ENCODE measurements at places on chromosomes 3 and 15. TPM values are rescaled to one million over a fixed set of nuclear protein-coding genes. Genes with fewer than 3 reads are reported as not detected.

GRCh38 chr15:91915576-91915975 lies 62.1 kb downstream of the SLCO3A1 start:
- DNase-seq, result no peak

DNA sequence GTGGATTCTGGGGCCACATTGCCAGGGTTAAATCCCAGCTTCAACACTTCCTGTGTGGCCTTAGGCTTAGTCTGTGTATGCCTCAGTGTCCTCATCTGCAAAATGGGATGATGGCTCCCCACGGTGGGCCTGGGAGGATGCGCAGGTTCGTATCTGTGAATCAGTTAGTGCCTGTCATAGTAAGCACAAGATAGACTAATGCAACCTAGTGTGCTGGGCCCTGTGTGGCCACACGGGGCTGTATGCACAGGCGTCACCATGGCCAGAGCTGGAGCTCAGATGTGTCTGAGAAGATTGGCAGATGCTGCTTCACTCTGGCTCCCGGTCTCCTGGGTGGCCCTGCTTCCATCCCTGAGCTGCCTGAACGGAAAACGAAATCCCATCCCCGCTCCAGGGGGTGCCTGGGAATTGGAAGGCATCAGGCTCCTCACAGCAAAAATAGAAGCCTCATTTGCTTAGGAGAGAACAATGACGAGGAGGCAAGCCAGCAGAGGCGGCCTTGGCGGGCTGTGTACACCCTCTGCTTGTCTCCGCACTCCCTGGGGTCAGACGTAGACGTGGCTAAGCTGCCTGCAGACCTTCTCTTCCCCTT lies 103.6 kb downstream of the APBA2 start:
- DNase-seq, result no peak

- no peak for DNase-seq
Observed at GRCh38 chr3:177948716-177949425, 587.4 kb upstream of the KCNMB2 start.

The LRRC3B gene
- 0.37 TPM for total RNA-seq

The CHST13 gene
- 0.29 TPM for total RNA-seq

- DNase-seq, result no peak
Observed at GRCh38 chr3:131550562-131551465, 48.0 kb upstream of the MRPL3 start.

GRCh38 chr3:118900737-118901525 lies 133.7 kb downstream of the IGSF11 start:
- DNase-seq, result no peak
